ENCODE measurements at places on chromosomes 5 and 9.

- DNase-seq: no peak
Measured at GRCh38 chr9:35105126-35105525, 2.2 kb upstream of the STOML2 start.

GRCh38 chr9:107219486-107220077, 63.5 kb upstream of the RAD23B start:
- DNase-seq: no peak

- no peak for DNase-seq
Measured at GRCh38 chr9:3827175-3827574, 301.4 kb upstream of the RFX3 start.

- DNase-seq: no peak
Measured at GRCh38 chr5:171845857-171846256, 60.2 kb downstream of the SMIM23 start.
